ENCODE measurements at places on chromosomes 2 and 18.

- DNase-seq, result no peak
Measured at GRCh38 chr18:668260-668659, 10.8 kb downstream of the TYMS start.

GRCh38 chr2:240966906-240967680 is 31.3 kb upstream of the SNED1 start:
- no peak for DNase-seq

- DNase-seq, result no peak
Measured at GRCh38 chr18:62682371-62682770, 33.0 kb upstream of the PHLPP1 start.

DNA sequence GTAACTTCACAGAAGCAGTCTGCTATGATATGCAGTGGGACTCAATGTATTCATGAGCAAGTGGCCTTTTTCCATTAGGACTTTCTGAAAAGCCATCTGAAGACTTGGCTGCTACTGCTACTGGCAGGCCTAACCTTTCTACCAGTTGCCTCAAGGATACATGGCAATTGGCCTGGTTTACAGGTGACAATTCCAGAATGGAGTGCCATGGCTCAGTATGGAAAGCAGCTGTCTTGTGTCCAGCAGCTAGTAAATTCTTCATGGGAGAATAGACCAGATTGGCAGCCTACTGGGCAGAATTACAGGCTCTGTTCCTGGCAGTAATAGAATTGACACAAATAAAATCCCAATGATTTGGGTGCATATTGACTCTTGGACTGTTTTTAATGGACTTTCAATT is 12.6 kb upstream of the TMX3 start:
- DNase-seq, result no peak

GRCh38 chr2:187372213-187372612 is 75.8 kb downstream of the CALCRL start:
- DNase-seq, result no peak

GRCh38 chr18:54777118-54777791 is 51.0 kb upstream of the RAB27B start:
- DNase-seq, result no peak

- DNase-seq, result peak; percentile 36
Measured at GRCh38 chr2:46555011-46555410, 75.6 kb downstream of the TMEM247 start.

GRCh38 chr2:15763106-15763821 is 171.6 kb downstream of the DDX1 start:
- DNase-seq, result no peak

GRCh38 chr2:162217598-162217997 is 25.6 kb downstream of the FAP start:
- DNase-seq, result no peak

- DNase-seq, result no peak
Measured at GRCh38 chr18:78974115-78974761, 5.4 kb upstream of the SALL3 start.

DNA sequence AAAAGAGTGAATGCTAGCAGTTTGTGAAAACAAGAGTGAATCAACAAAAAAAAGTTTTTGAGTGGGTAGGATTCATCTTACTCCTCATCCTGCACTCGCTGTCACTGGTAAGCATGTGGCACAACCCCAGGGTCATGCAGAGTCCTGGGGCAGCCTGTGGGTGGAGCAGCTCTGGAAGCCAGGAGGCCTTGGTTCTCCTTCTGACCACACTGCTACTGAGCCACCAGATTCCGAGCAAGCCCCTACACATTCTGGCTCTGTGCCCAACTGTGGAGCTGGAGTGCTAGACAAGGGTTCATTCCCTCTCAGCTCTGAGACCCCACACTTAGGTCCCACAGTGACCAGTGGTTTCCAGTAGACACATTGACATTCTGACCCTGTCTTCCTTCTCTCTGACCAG is 670.6 kb downstream of the BCL11A start:
- DNase-seq, result no peak

DNA sequence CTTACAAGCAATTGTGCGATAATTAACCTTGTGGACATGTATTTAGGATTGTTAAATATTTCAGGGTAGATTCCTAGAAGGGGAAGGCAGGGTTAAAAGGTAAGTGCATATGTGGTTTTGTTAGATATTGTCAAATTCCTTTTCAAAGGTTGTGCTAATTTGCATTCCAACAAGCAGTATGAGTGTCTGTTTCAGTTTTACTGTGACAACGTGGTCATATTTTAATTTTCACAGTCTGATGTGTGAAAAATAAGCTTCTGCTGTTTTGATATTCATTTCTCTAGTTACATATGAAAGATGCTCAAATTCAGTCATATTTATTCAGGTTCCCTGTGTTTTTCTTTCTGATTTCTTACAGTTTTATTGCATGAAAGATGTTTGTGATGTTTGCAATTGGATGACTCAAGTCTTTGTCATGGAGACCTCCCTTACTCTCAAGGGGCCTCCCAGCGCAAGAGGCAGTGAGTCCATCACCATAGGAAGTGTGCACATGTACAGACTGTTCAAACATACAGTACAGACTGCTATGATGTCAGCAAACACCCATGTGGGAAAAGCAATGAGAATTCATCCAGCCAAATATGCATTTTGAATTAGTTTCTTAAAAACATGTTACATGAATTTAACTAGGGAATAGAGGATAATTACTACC is 310.8 kb downstream of the GALR1 start:
- DNase-seq, result no peak

DNA sequence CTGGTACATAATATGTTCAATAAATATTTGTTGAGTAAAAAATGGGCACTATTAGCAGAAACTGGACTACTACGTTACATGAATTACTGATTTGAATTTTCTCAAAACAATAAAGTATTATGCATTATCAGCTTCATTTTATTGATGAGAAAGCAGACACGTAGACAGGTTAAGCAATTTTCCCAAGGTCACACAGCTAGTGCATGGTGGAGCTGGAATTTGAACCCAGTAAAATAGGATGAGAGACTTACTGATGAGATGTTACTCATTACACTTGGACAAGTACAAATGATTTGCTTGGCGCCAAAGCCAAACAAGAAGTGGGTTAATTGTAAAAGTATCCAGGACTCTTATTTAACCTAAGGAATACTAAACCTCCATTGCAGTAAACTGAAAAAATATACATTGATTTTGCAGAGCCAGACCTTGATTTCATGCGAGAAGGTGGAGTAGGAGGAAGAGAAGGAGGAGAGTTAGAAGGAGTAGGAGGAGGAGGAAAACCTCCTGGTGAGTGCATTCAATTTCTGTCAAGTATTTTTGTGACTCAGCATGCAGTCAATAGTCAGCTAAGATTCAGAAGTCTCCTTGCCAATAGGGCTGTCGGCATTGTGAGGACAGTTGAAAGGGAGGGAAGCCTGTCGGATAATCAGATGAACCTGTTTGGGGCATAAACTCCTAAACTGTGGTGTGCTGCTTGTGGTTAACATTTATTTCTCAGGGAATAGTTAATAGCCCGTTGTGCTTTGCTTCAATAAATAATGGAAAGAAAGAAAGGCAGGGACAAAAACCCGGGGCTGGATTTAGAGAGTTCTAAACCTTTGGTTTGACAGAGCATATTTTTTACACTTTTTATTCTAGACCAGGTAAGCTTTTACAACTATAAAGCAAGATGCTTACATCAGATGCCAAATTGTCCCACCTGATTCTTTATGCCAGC is 77.0 kb upstream of the TACR1 start:
- DNase-seq, result no peak

DNA sequence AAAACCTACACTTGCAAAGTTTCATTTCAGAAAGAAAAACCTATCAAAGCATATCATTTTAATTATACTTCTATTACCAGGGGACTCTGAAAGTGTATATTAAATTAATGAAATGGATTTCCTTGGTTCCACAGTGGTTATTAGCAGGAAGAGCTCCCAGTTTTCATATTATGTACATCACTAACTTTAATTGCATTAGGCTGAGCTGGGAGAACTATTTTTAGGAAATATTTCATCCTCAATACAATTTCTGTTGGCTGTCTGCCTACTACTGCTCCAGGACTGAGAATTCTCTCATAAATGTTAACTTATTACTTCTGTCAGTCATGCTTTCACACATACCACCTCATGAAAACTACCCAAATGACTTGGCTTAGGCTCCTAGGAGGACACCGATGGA is 301.4 kb downstream of the CMPK2 start:
- DNase-seq, result no peak

DNA sequence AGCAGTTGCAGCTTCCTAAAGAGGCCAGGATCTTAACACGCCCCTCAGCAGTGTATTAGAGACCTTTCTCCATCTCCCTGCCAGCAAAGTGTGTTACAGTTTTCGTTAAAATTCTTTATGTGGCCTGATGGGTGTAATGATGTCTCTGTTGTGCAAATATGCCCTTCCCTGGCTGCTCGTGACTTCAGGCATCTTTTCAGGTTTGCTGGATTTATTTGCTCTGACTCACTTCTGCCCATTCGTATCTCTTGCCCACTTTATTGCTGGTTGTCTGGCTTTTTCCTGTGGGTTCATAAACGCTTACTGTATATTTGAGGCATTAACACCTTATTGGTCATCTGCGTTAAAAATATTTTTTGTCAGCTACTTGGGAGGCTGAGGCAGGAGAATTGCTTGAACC is 134.5 kb downstream of the ASB1 start:
- DNase-seq, result no peak

DNA sequence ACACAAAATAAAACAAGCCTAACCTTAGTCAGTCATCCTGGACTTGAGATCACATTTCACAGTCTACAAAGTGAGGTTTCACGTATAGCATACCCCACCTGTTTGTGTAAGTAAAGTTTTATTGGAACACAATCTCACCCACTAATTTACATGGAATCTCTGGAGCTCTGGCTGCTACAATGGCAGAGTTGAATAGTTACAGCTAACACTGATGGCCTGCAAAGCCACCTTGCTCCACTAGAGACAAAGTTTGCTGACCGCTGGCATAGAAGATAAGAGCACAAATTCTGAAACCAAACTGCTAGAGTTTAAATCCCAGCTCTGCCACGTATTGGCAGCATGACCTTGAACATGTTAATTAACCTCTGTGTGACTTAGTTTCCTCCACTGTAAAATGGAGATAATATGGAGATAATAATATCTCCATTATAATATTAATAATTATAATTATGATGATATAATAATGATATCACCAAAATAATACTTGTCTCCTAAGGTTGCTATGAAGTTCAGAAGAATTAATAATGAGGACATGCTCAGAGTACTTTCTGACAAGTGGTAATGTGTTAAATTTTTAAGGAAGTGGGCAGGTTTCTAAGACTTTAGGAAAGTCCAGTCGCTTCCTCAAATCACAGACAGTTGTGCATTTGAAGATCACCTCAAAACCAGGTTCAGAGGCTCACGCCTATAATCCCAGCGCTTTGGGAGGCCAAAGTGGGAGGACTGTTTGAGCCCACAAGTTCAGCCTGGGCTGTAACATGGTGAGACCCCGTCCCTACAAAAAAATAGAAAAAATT is 204.6 kb downstream of the SH3RF3 start:
- no peak for DNase-seq

- DNase-seq, result no peak
Measured at GRCh38 chr18:31500051-31500688, 2.2 kb downstream of the DSG2 start.

DNA sequence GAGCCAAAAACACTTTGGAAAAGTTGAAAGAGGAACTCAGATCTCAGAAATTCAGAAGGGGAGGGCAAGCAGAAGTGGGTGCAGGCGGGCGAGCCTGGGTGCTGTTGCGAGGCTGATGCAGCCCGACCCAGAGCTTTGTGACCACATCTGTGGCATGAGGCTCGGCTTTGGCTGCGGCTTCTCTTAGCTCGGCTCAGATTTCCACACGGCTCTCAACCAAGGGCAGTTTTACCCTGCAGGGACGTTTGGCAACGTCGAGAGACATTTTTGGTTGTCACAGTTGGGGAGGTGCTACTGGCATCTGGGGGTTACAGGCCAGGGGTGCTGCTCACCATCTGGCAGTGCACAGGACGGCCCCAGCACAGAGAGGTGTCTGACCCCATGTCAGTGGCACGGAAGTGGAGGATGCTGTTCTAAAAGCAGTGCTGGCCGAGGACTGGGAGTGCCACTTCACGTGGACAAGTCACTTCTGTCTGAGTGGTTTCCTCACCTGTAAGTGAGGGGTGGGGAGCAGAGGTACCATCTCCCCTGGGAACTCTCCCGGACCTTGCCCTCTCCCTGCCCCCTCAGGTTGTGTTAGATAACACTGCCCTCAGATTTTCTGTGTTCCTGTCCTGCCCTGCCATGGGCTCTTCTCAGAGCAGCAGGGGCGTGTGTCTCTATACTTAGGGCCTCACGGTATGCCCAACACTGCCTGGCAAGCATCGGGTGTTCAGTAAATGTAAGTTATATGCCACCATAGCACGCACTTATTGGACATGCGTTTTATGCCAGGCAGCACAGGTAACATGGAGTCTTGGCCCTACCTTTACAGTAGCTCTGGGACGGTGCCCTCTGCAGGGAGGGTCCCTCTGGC is 48.7 kb upstream of the FAHD2A start:
- DNase-seq, result no peak

DNA sequence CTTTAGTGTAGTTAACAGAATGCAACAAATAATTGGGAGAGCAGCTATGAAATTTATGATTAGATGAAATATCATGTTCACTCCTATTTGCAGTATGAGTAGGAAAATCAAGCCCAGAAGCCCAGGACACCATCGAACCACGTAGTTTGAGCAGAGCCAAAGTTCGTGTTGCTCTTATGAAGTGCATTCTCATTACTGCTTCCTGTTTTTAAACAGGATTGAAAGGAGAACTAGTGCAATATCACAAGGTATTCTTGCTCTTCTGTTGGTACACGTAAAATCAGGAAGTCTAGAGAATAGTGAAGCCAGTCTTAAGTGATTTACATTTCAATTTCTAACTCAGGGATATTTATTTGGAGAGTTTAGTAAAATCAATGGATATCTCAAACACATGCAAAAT is 21.1 kb downstream of the ARHGAP15 start:
- no peak for DNase-seq

DNA sequence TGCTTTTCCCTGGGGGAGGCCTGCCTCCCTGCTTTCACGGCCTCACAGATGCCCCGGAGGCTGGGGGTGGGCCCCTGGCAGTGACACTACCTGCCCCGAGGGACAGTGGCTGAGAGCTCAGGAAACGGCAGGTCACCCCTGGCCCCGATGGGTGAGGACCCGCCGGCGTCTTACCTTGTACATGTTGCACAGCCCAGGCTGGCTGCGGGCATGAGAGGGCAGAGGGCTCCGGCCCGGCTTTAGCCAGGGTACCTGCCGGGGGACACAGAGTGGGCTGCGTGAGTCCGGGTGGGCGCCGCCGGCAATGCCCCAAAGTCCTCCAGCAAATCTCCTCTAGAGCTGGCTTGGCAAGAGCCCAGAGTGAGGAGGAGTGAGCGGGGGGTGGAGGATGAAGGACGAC is 122.9 kb downstream of the MBP start:
- DNase-seq, result no peak

DNA sequence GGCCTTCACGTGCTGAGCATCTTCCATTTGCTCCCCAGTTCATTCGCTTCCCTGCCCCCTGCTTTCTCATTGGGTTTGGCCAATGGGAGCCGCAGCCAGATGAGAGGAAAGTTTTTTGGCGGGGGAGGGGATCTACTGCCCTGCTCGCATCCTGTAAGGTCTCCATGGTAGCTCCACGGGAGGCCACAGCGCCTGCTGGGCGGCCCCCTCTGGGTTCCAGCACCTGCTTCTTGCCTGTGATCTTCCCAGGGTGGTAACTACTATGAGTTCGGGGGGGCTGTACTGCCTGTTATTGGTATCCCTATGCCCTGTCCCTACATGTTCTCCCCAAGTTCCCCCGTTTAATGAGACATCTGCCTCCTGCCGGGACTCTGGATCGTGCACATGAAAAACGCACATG is 57.2 kb downstream of the INPP5D start:
- DNase-seq, result no peak

All from stimulated activated CD4-positive, alpha-beta T cell treated with anti-CD3 and anti-CD28 coated beads, Interleukin-12 subunit alpha, Interleukin-12 subunit beta, amount 100 ng/mL, for 24 hours (primary cell).